ENCODE measurements at places on chromosomes 13 and 19.

DNA sequence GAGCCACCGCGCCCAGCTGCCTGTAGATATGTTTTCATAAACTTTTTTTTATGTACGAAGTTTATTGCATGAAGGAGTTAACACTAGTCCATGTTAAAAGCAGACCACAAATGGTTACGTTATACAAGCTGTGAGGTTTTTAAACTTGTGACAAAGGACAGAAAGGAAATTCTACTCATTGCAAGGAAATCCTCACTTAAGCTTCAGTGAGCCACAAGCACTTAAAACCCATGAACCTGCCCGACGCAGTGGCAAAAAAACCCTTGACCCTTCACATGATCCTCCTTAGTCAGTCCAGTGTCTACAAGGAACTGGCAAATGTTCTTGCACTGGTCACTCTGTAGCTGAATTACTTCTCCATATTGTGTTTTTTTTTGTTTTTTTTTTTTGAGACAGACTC is 4.2 kb downstream of the MPND start:
- no peak for DNase-seq

DNA sequence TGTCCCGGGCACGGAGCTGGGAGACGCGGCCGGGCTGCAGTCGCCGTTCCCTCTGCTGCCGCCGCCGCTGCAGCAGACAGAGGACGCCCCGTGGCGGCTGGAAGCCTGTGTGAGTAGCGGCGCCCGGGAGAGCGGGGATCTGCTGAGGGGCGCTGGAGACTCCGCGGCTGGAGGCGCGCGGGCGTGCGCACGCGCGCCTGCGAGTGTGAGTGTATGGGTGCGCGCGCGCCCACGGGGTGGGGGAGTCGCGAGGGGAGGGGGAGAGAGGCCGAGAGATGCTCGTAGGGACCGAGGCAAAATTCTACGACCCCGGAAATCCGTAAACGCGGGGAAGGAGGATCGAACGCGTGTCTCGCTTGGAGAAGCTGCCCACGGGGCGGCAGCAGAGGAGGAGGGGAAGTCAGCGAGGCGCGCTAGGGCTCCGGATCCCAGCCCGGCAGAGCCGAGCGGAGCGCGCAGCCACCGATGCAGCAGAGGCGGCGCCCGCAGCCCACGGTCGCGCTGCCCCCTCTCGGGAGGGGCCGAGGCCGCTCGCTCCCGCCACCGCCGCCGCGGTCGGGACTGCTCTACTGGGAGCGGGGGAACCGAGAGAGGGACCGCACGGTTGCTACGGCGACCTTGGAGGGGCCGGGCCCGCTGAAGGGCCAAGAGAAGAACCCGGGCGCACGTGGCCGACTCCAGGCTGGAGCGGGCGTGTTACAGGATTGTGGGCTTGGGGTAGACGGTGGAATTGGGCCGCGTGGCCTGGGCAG is at the start of gene ENOX1:
Gene ENOX1 (minus strand): TSS at position 207 of the 752 bp plus-strand sequence.
- peak; percentile 32 for DNase-seq

DNA sequence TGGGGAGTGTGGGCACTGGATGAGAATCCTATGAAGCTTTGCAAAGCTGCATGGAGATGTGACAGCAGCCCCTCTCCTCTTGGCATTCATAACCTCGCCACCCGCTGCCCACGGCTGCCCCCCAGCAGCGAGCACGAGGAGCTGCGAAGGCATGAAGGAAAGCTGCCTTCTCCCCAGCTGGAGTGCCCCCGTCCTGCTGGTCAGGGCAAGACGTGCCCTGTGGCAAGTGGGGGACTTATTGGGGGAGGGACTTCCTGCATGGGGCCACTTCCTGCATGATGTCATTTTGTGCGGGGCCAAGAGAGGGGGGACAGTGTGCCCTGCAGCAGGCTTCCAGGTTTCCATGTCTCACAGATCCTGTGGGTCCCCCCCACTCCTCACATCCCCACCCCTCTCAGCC is 85.9 kb downstream of the TSHZ3 start:
- no peak for DNase-seq

GRCh38 chr19:16210168-16210567 is 12.5 kb downstream of the AP1M1 start:
- no peak for DNase-seq

GRCh38 chr13:111322916-111323331 is 2.5 kb downstream of the TEX29 start:
- no peak for DNase-seq

Measured in cortex of kidney (tissue), 1 donor.